ENCODE measurements at places on chromosomes 7 and 10.

- DNase-seq = no peak
Measured at GRCh38 chr10:28637346-28637745, 40.0 kb upstream of the BAMBI start.

GRCh38 chr10:7432884-7433726, 22.3 kb upstream of the SFMBT2 start:
- DNase-seq = no peak

GRCh38 chr10:58574058-58574457, 61.4 kb downstream of the BICC1 start:
- DNase-seq = no peak

GRCh38 chr7:6317797-6318438, 45.5 kb upstream of the CYTH3 start:
- peak; percentile 91 for DNase-seq

DNA sequence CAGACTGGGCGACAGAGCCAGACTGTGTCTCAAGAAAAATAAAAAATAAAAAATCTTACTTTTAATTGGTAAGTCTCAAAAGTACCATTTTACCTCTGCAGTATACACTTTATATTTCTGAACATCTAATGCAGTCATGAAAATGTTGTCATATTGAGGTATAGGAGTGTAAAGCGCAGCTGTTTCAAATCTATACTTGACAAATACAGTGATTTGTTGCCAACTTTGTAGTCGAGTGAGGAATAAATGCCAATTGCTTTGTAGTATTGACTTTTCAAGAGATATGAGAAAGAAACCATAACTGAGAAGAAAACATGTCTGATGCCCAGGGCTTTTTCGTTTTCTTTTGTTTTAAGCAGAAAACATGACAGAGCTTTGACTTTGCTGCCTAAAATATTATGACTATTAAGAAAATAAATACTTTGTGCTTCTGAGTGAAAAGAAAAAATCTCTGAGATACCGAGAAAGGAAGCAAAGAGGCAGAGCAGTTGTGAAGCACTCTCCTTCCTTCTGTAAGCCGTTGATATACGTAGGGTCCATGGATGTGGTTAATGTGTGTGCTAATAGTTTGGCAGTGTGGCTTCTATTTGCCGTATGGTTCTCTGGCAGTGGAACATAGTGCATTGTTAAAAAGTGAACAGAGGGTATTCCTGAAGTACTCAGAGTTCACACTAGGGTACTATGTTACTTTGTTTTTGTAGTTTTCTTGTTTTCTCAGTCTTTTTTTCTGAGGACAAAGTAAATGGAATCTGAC, 38.2 kb downstream of the AVL9 start:
- DNase-seq = no peak

- no peak for DNase-seq
Measured at GRCh38 chr7:47488969-47489342, 93.0 kb downstream of the TNS3 start.

GRCh38 chr7:84009051-84009450, 185.5 kb downstream of the SEMA3A start:
- no peak for DNase-seq

- DNase-seq = no peak
Measured at GRCh38 chr10:10208196-10208595, 809.5 kb upstream of the CELF2 start.

GRCh38 chr10:121648493-121648892, 50.2 kb upstream of the FGFR2 start:
- DNase-seq = no peak

DNA sequence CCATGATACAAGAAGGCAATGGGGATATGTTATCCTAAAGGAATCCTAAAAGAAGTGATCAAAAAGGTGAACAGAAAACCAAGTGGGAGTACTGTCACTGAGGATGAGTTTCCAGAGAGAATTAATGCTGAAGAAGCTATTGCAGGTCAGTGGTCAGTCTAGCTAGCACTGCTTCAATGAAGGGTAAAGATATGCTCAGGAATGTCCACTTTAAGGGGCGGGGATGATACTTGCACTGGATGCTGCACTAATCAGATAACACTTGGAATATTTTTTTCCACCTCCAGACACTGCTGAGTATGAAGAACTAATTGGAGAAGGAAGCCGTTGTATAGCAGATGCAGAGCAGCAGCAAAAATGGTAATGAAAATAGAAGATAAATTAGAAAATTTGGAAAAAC, 75.3 kb downstream of the LRRC17 start:
- no peak for DNase-seq

DNA sequence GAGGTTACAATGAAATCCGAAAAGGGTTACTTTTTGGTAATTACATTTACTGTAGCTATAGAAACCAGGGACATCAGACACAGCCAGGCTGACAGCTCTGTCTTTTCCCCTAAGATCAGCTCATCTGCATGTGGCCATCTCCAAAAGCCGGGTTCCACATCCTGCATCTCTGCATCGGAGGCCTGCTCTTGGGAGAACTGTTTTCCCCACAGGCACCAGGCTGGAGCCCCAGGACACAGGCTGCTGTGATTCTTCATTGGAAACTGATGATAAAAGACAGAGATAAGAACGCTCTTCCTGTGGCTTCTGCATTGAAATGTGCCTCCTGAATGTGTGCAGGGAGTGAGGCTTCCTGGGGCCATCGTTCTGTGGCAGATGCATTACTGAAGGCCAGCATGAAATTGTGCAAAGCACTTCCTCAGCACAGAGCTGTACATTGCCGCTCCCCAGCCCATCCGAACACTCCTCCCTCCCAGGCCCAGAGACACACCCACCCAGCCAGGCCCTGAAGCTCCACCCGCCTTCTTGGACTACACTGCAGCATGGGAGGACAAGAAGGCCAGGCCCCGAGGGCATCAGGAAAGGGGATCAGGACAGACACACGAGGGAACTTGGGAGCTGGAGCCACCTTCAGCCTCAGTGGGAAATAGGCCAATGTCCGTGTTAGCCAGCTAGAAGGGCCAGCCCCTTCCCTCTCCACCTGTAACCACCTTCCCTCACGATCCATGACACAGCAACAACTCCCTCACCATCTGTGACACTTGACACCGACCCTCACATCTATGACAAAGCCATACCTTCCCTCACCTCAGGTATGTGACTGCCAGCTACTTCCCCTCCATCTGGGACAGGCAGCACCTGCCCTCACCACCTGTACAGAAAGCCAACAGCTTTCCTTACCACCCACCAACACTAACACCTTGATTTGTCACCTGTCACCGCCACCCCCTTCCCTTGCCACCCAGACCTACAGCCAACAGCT, 113.2 kb downstream of the GRID1 start:
- DNase-seq = no peak

DNA sequence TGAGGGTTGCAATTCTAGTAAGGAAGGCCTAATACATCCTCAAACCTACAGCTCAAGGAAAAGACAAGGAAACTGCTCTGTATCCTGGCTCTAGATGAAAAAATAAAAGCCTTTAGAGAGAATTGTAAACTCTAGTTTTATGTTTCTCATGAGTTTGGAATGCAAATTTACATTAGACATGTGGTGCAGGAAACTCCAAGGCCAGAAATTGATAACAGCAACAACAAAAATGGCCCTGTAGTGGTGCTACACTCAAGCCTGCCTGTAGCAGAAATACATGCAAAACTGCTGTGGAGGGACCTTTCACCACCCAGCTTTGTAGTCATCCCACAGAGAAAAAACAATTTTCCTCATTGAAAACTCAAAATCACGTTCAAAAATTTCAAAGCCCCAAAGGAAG, 546.7 kb upstream of the LRRN3 start:
- no peak for DNase-seq

DNA sequence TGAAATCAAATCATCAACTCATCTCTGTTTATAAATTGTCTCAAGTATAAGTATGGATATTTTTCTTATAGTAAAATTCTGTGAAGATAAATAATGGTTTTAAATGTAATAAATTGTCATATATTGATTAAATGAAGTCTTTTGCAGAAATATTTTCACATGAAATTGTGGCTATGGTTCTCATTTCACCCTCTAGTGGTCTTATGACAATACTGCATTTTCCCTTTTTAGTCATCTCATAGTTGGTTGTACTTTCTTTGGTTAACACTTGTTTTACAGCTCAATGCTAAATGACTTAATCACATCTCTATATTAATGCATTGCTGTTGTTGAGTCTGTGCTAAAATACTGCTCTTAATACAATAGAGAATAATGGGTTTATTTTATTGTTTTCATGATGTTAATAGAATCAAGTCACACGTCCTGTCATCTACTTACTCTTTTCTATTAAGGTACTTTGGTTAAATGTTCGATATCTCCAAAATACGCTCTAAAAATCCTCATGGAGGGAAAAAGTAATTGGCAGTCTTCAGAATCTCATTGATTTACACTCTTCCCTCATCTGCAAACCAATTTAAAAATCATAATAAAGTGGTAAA, 38.0 kb upstream of the CACNA2D1 start:
- DNase-seq = peak; percentile 2

DNA sequence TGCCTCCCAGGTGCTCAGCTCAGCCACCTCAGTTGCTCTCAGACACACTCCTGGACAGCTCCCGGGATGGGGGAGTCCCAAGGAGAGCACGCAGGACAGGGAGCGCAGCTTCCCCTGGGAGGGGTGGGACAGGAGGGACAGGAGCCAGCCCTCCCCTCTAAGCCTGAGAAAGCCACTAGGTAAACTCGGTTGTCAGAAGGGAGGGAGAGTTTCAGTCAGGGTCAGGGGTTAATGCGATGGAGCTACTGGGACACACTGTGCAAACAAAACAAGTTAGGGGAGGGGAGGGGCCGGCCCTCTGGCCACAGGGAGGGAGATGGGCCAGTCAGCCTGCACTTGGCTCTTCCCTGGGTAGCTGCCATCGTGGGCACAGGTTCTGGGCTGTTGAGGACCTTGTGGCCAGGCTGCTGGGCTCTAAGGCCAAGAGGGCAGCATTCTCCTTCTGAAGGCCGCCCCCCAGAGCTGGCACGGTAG, 31.1 kb downstream of the KAZALD1 start:
- peak; percentile 53 for DNase-seq

DNA sequence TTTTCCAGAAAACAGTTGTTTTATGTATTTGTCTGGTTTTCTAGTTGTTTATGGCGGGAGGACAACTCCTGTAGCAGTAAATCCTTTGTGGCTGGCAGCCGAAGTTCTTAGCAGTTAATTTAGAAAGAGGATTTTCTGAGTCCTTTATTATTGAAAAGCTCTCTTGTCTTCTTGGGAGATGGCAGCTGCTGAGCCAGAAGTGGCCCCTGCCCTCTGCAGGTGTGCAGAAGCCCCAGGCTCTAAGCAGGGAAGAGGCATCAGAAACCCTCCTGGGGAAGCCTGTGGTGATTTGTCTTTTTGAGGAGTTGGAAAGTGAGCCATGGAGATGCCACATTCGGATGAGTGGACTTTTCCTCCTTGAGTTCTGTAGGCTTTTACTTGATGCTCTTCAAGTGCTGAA, 106.3 kb downstream of the GLRX3 start:
- DNase-seq = no peak

GRCh38 chr7:140200061-140200989, 23.5 kb upstream of the KDM7A start:
- DNase-seq = peak; percentile 47

DNA sequence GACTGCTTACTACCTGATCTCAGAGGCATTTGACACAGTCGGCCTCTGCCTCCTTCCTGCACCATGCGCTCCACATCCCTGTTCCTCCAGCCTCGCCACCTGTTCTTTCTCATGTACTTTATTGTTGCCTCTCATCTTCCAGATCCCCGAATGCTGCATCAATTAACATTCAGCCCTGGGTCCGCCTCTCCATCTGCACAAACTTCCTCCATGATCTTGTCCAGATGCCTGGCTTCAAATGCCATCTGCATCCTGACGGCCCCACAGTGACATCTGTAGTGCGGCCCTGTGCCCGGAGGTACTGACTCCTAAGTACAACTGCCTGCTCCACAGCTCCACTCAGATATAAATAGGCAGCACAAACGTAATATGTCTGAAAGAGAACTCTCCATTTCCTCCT, 51.2 kb upstream of the STK17A start:
- DNase-seq = no peak

DNA sequence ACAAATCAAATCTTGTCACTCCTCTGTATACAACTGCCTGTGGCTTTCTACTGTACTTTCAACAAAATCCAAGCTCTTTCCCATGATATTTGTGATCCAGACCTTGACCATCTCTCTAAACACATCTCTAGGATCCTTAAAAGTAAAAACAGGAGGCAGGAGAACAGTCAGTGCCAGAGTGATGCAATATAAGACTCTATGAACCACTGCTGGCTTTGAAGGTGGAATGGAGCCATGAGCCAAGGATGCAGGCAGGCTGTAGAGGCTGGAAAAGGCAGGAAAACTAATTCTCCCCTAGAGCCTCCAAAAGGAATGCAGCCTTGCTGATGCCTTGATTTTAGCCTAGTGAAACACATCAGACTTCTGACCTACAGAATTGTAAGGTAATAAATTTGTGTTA, 45.5 kb upstream of the LRRN3 start:
- no peak for DNase-seq
